ENCODE measurements at places on chromosomes 11 and 22. TPM values are rescaled to one million over a fixed set of nuclear protein-coding genes. Genes with fewer than 3 reads are reported as not detected.

KCNE3 gene
- total RNA-seq, result 0.33 TPM

TEX54 gene
- 0.98 TPM for total RNA-seq

DESI1 gene
- total RNA-seq, result 43.1 TPM

ESAM gene
- 190 TPM for total RNA-seq

OR9G4 gene
- total RNA-seq, result not detected

DPAGT1 gene
- total RNA-seq, result 27.2 TPM

TMPRSS13 gene
- total RNA-seq, result not detected
